ENCODE measurements at places on chromosomes 7 and 10.

DNA sequence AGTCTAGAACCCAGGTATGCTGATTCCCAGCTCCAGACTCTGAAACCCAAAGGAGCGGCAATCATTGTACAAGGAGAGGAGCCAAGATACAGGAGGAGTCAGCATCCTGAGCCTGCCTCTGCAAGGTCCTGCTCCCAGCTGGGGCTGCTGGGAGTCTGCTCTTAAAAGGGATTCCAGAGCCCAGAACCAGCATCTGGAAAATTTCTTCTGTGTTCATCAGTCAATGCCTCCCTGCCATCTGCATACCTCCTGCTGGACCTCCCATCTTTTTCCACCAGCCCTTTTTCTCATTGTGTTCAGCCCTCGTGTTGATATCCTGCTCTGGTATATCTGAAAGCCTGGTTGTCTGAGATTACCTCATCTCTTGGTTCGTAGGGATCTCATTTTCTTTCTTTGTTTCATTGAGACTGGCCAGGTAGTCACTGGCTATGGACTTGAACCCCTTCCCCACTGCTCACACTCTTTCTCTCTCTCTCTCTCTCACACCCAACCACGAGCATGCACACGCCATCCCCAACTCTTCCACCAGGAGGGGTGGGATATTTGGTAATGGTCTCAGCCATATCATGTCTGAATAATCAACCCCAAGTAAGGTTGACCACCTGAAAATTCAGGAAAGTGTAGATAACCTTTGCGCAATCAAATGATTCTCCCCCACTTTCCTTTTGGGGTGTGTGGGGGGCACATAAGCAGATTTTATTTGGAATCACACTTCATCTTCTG, 608.8 kb downstream of the LRMDA start:
- no peak for DNase-seq

- DNase-seq = no peak
Observed at GRCh38 chr7:101558742-101559325, 70.3 kb downstream of the MYL10 start.

DNA sequence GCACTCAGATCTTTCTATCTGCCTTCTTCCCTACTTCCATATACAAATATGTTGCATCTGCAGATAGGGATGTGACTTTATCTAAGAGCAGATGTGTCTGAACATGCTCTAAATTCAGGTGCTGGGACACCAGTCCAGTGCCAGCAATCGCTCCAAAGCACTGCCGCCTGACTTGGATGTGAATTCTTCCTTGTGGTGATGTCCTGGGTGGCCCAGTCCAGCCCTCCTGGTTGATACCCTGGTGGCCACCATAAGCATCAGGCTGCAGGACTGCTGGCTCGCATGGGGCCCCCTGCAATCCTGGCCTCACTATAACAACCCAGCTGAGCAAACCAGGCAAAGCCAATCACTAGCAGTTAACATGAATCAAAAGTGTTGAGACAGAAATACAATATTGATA, 149.2 kb upstream of the PDE1C start:
- DNase-seq = no peak

DNA sequence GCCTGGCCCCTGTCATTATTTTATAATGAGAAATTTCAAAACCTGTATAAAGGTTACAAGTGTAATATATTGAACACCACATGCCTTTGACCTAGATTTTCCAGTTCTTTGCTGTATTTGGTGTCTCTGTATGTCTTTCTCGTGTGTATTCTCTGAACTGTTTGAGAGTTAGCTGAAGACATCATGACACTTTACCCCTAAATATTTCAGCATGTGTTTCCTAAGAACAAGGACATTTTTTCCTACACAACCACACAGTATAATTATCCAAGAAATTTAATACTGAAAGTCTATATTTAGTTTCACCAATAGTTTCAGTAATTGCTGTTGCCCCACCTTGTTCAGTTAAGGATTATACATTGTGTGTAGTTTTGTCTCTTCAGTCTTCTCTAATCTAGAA, 14.8 kb downstream of the ZRANB1 start:
- DNase-seq = no peak

DNA sequence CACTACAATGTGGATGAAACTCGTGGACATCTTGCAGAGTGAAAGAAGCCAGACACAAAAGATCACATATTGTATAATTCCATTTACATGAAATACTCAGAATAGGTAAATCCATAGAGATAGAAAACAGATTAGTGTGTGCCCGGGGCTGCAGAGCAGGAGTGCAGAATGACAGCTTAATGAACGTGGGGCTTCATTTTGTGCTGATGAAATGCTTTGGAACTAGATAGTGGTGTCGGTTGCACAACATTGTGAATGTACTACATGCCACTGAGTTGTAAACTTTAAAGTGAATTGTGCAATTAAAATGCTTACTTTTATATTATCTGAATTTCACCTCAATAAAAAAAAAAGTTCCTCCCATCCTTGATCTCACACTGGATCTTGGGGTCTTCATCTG, 31.8 kb upstream of the CARD11 start:
- DNase-seq = no peak

- DNase-seq = no peak
Observed at GRCh38 chr10:49598164-49598856, 11.8 kb upstream of the SLC18A3 start.

GRCh38 chr7:13875496-13876074, 113.9 kb downstream of the ETV1 start:
- no peak for DNase-seq

GRCh38 chr7:138873220-138873892, 75.4 kb upstream of the ATP6V0A4 start:
- no peak for DNase-seq

DNA sequence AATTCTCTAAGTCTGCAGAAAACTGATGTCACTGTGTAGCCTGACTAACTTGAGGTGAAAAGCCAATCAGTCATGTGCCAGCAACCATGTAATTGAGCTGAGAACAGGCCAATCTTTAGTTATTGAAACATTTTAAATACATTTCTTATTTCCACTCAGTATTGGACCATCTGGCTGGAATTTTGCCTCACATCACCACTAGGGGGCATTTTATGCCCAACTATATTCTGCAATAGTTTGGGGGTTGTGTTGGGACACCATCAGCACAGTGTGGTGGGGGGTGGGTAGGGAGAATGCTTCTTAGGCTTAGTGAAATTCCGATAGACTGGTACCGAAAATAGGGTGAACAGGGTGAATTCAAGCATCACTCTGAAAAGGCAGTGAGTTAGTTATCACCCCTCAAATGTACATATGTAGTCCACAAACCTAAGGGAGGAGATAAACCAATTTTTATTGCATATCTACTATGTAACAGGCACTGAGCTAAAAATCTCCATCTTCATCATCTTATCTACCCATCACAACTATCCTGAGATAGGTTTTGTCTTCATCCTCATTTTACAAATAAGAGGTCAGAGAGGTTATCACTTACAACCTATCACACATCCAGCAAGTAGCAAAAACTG, 17.8 kb downstream of the NPSR1 start:
- no peak for DNase-seq

- DNase-seq = no peak
Observed at GRCh38 chr10:107717046-107717445, 552.5 kb upstream of the SORCS1 start.

DNA sequence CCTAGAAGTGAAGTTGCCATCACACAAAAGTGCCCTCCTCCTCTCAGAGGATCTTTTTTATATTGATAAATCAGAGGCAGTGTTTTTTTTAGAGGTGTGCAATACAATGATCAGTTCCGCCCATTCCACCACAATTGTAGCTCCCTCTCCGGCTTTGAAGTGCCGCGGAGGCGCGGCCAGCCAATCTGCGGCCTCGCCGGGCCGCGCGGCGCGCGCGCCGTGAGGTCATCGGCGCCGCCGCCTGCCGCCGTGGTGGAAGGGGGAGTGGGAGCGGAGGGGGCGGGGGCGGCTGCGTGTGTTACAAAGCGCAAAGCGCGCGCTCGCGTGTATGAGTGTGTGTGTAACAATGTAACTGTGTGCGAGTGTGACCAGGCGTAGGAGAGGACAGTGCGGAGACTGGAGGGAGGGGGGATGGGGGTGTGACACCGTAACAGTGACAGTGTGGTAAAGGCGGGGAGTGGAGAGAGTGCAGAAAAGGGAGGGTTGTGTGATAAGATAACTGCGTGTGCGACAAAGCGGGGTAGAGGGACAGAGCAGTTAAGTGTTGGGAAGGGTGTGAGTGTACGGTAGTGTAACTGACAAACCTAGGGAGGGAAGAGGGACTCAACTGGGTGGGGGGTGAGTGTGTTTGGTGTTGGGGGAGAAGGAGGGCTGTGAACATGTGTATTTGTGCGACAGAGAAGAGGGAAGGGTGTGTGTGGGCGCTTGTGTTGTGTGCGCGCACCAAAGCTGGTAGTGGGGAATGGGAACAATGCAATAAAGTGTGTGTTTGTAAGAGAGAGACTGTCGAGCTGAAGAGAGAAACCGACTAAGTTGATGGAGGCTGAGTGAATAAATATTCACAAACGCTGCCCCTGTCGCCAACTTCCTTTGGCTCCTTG, at the start of gene SP8:
TSS of gene SP8 (minus strand) at position 108 of the 881 bp plus-strand sequence. CDS start at position 20, 88 bp downstream.
- DNase-seq = no peak

- DNase-seq = no peak
Observed at GRCh38 chr7:112784603-112785002, 5.6 kb downstream of the TMEM168 start.

- no peak for DNase-seq
Observed at GRCh38 chr10:49689882-49690510, 10.5 kb downstream of the C10orf53 start.

- no peak for DNase-seq
Observed at GRCh38 chr7:158018971-158019645, 568.5 kb downstream of the PTPRN2 start.

DNA sequence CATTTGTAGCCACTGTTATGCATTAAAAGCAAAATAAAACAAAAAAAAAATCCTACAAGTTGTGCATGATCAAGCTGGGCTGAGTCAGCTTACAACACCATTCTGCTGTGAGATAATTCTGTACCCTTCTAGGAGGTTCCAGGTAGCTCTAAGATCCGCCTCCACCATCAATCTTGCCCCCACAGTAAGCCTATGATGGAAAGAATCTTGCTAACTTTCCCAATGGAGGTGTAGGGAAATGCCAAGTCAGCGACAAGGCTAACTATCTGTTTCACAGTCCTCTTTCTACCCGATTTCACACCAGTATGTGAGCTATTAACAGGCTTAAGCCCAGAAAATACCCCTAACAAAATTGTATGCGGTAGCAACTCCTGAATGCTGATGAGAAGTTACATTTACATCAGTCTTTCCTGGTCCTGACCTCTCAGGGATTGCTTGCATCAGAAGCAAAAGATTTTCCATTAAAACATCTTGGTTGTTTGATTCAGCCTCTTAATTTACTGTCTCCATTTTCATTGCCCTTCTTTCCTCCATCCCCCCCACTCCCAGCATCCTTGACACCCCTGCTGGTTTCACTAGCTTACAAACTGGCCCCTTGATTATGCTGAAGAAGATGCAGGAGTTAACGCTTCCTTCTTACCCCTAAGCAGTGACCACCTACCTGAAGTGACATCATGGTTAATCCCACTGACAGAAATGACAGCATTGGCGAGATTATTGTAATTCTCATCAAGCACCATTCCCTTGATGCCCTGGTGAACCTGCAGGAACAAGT, 27.8 kb downstream of the CPN1 start:
- no peak for DNase-seq

- no peak for DNase-seq
Observed at GRCh38 chr7:45026984-45027773, 27.2 kb downstream of the CCM2 start.

DNA sequence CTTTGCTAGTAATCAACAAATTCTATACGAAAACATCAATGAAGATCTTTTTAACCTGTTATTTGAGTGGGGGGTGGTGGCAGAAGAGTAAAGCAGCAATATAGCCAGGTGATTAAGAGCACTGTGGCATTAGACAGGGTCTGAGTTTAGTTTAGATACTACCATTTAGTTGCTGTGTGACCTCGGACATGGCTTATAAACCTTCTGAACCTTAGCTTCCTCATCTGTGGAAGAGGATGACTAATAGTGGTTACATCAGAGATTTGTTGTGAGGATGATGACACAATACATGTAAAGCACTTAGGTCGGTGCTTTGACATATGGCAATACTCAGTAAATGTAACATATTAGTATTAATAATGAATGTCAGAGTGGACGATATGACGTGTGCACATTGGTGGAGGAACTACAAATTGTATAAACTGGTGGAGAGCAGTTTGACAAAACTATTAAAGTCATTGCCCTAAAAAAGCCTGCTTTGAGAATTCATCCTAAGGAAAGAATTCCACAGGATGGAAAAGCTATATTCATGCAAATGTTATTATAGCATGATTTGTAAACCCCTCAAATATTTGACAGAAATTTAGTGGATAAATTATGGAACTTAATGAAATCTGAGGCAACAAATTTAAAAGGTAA, 24.3 kb downstream of the SPAG6 start:
- DNase-seq = no peak

- DNase-seq = no peak
Observed at GRCh38 chr10:93703066-93703465, 674 bp upstream of the FRA10AC1 start.

GRCh38 chr7:151844071-151844824, 32.7 kb downstream of the PRKAG2 start:
- DNase-seq = no peak

DNA sequence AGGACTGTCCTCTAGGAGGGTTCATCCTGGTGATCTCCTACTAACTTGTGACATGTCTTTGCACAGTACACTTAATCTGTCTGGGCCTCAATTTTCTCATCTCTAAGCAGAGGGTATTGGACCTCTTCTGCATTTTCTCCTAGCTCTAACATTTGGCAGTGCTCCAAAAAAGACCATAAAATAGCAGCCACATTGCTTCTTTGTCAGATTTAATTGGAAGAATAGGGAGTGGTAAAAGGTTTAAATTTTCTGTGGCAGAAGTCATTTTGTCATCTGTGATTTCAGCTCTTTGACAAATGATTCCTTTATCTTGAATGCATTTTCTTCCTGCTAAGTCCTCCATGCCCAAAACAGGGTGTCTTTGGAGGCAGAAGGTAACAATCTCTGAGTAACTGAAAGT, 289.9 kb upstream of the LRGUK start:
- no peak for DNase-seq

DNA sequence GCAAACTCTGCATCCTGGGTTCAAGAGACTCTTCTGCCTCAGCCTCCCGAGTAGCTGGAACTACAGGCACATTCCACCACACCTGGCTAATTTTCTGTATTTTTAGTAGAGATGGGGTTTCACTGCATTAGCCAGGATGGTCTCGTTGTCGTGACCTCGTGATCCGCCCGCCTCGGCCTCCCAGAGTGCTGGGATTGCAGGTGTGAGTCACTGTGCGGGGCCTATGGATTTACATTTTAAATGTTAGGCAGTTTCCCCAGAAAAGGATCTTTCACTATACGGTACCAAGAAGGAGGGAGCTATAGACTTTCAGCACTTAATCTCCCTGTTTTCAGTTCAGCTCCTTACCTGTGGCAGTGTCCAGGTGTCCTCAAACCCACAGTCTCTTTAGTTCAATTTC, 50.8 kb downstream of the SIRT1 start:
- no peak for DNase-seq

- DNase-seq = no peak
Observed at GRCh38 chr10:51289519-51289918, 215.2 kb downstream of the PRKG1 start.

Measured in activated CD8-positive, alpha-beta memory T cell treated with anti-CD3 and anti-CD28 coated beads for 1 hour (primary cell).